ENCODE measurements at places on chromosomes 2 and 18.
A peak's percentile ranks its signal among the peaks of the same experiment; 100 is the strongest.

- DNase-seq = no peak
Measured at GRCh38 chr2:73292906-73293533, 328 bp downstream of the EGR4 start.

DNA sequence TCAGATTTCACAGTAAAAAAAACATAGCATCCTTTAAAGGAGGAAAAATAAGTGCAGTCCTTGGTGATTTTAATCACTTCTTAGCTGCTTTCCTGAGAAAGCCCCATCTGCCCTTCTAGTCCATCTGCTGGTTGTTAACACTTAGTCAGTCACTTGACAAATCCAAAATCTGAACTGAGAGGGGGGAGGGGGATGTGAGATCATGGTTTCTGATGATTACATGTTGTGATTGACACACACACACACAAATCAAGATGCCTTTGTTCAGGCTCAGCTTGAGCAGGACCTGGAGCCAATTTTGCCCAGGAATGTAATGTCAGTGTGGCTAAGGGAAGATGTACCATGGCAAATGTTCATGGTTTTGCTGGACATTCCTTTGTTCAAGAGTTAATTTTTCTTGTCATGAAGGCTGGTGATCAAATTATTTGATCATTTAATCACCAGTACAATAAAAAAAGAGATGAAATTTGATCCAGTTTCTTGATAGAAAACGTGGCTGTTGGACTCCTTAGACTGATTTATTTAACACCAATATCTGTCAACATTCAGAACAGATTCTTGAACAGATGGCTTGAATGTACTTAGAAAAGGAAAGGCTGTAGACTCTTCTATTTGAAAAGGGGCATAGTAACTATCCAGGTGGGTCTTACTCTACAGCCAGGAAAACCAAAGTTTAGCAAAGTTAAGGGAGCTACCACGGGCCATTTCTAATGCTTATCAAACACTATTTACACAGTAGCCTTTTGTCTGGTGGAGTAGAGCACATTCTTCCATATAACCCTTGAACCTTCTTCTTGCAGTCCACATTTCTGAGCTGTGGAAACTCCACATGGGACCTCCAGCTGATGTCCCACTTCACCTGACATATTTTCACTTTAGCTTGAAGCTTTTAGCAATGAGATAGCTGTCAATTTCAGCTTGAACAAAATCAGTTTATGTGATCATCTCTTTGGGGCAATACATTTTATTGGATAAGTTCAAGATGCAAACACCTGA, 408.7 kb downstream of the PIK3C3 start:
- no peak for DNase-seq

- DNase-seq = peak; percentile 88
Measured at GRCh38 chr2:79717364-79718007, 204.6 kb downstream of the CTNNA2 start.

- DNase-seq = no peak
Measured at GRCh38 chr2:70966681-70967080, 11.7 kb upstream of the ANKRD53 start.

DNA sequence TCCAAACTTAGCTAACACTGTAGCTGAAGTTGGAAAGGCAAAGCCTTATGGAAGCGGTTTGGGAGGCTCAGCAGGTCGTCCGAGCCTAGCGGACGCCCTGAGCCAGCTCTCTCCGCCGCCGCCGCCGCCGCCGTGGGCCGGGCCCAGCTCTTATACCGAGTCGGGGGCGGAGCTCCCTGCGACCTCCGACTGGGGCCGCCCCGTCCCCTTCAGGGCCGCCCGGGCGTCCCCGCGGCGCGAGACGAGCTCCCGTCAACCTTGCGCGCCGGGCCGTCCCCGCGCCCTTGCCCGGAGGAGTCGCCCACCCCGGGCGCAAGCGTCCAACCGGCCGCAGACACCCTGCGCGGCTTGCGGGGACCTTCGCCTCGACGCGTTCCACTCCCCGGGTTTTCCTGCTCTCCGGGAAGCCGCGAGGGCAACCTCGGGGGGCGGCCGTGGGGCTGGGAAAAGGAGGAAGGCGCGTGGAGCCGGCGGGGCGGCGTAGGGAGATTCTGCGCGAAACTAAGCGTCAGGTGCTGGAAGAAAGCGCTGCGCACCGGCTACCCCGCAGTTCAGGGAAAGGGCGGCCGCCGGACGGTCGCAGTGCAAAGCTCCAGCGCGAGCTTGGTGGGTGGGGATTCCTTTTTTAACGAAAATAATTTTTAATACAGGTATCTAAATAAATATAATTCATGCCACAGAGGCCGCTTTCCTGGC, at the start of gene SLC40A1:
SLC40A1 (minus strand) TSS at position 129 of the 696 bp plus-strand sequence. CDS start 326 bp downstream, outside the sequence.
- no peak for DNase-seq

DNA sequence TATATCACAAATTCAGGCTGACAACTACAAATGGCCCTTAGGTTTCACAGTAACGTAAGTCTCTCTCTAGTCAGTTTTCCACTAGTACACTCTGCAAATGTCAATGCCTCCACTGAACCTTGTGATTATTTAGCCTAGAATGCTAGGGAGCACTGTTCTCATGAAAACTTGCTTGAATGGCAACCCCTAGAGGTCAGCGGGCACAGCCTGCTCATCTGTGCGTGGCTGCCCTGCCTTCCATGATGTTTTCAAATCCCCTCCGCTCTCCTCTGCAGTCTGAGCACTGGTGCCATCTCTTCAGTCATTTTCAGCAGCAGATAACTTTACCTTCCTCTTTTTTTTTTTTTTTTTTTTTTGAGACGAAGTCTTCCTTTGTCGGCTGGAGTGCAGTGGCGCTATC, 84.1 kb upstream of the GULP1 start:
- DNase-seq = no peak

Data from kidney epithelial cell (primary cell).